ENCODE measurements at places on chromosomes 13 and 19.

DNA sequence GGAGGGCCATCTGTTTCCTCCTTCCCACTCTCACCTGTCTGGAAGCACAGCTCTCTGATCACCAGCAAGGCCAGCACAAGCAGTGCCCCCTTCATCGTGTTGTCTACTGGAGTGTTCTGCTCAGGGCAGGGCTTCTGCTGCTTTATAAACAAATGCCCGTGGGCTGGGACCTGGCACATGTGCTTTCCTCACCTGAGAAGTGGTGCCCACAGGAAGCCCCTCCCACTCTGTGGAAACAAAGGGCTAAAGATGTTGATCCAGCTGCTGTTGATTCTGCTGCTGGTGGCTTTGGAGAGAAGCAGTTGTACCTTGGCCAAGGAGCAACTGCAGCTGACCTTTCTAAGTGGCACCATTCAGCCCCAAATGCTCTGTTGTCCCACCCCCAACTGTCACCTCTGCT lies 26.4 kb upstream of the ZNF181 start:
- no peak overlapping the region for H3K4me3 ChIP-seq
- H3K27ac ChIP-seq: no peak overlapping the region
- no peaks in the 10 kb centered on the region for H3K4me1 ChIP-seq
- H3K27me3 ChIP-seq: peaks cover 28% of the 10 kb centered on the region
- no peak for DNase-seq
- H3K36me3 ChIP-seq: peaks cover 8% of the 10 kb centered on the region

GRCh38 chr19:37963190-37963936 lies 56.4 kb downstream of the SIPA1L3 start:
- H3K27me3 ChIP-seq: no peaks in the 10 kb centered on the region
- no peak overlapping the region for H3K27ac ChIP-seq
- DNase-seq: no peak
- H3K4me1 ChIP-seq: peaks cover 5% of the 10 kb centered on the region
- H3K36me3 ChIP-seq: peaks cover 16% of the 10 kb centered on the region

DNA sequence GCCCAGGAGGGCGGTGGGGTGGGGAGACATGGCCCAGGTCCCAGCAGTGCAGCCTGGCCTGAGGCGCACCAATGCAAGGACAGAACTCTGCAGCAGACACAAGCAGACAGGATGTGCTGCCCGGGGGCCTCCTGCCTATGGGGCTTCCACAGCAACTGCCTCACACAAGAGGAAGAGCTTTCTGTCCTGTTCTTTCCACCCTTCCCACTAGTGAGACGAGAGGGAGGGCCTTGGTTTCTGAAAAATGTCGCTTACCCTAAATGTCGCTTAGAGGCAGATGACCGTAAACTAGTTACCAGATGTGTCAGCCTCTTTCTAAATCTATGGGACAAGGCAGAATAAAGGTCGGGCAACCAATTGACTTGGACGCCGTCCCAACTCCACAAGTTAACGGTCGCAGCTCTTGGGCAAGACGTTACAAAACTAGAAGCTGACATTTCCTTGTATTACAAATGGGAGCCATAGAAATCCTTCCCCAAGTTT lies at the start of gene LAIR1:
Gene LAIR1, minus strand, starts transcription at position 157 of the 483 bp plus-strand sequence. Its CDS starts 127 bp downstream, at position 30.
- H3K4me1 ChIP-seq: peaks cover 60% of the 10 kb centered on the region
- H3K27me3 ChIP-seq: peaks cover 3% of the 10 kb centered on the region
- peak within 1 kb of the TSS; percentile 85 for H3K27ac ChIP-seq
- peak within 1 kb of the TSS; percentile 81 for H3K4me3 ChIP-seq

- DNase-seq: no peak
- H3K27me3 ChIP-seq: no peaks in the 10 kb centered on the region
- no peaks in the 10 kb centered on the region for H3K4me1 ChIP-seq
- no peaks in the 10 kb centered on the region for H3K36me3 ChIP-seq
- H3K27ac ChIP-seq: no peak overlapping the region
Observed at GRCh38 chr13:62246581-62246980, 830.9 kb upstream of the PCDH20 start.

DNA sequence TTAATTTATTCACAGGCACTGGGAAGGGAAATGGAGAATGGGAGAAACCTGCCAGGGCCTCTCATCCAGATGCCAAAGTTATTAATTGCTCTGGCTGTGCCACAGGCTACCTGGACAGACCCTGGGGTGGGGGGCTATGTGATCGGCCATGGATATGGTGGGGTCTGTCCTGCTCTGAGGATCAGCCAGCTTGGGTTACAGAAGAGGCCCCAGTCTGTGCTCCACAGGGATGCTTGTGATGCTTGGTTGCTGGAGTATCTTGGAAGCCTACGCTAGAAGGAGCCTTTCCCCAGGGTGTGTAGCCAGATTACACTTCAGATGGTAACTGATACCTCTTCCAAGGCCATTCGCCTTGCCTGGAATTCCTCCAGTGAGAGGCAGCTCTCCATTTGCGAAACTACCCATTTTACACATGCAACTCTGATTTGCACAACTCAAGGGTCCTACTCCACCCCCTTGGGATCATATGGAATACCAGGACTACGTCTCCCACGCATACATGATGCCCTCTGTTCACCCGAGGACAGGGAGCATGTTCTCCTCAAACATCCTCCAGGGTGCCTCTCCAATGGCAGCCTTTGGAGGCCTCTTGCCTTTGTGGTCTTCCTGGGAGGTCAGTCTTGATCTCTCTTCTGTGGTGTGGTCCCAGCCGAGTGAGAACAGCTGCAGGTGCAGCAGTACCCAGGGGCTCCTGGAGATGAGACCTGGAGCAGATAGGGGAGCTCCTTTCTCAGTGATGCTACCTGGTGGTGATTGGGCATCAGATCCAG lies 186.6 kb upstream of the TSHZ3 start:
- H3K27me3 ChIP-seq: peaks cover 4% of the 10 kb centered on the region
- no peak overlapping the region for H3K27ac ChIP-seq
- no peak overlapping the region for H3K4me3 ChIP-seq
- no peaks in the 10 kb centered on the region for H3K4me1 ChIP-seq
- no peak for DNase-seq

DNA sequence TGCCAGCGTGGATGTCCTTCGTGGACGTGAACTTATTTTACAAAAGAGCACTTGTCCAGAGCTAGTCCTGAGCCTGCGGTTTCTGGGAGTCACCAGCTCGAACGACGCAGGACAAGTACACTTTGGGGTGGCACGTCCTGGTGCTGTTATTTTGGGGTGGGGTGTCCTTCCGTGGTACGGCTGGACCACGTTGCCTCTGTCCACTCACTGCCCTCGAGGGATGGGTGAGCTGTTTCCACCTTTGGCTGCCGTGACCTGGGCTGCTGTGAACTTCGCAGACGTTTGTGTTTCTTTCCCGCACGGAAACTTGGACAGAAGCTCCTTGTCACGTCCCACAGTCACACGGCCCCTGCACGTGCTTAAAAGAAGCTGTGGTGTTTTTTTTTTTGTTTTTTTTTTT lies 11.0 kb downstream of the GZMM start:
- H3K36me3 ChIP-seq: no peaks in the 10 kb centered on the region
- no peak overlapping the region for H3K27ac ChIP-seq
- no peak for DNase-seq
- H3K4me3 ChIP-seq: no peak overlapping the region
- H3K4me1 ChIP-seq: no peaks in the 10 kb centered on the region

DNA sequence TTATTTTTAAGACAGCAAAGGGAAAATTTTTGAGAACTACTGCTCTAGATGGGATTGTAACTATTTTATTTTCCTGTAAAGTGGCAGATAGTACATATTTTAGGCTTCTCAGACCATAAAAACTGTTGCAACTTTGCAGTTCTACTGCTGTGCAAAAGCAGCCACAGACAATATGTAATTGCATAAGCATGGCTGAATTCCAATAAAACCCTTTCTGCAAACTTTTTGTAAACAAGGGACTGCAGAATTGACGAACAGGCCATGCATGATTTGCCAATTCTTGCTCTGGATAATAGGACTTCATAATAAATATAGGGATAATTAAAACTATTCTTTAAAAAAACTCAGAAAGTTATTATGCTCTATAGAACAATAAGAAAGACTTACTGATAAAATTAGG lies 149.1 kb downstream of the SLITRK5 start:
- no peaks in the 10 kb centered on the region for H3K36me3 ChIP-seq
- DNase-seq: no peak
- no peak overlapping the region for H3K4me3 ChIP-seq
- H3K27me3 ChIP-seq: no peaks in the 10 kb centered on the region

- peaks cover 13% of the 10 kb centered on the region for H3K4me1 ChIP-seq
- no peak for DNase-seq
- H3K4me3 ChIP-seq: peak overlapping the region; percentile 98
- H3K27ac ChIP-seq: peak overlapping the region; percentile 100
Observed at GRCh38 chr19:5789886-5790558, 941 bp downstream of the DUS3L start.
